ENCODE measurements at places on chromosomes 5 and 9.
A peak's percentile ranks its signal among the peaks of the same experiment; 100 is the strongest.

DNA sequence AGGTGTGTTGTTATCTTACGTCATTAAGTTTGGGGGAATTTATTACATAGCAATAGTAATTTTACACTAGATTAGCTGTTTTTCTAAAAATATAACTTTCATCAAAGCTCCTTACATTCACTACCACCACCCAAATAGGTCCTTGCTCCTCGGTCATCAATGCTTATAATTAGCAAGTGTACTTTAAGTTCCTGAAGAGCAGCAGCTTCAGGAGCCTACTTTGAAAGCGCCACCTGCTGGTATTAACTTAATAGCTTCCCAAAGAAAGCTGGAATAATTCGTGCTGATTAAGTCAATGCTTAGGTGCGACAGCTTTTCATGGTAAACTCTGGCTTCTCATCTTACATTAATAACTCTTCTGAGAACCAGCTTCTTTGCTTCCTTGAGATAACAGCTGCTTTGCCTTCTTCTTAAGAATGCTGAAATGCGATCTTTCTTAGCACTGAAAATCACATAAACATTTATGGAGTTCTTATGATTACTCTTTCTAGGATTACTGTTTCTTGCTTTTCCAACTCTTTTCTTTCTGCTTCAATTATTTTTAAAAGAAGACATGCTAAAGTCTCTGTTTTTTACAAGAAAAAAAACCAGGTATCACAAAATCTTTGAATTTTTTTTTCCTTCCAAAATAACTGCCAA is 10.0 kb upstream of the C5 start:
- H3K4me3 ChIP-seq = no peak overlapping the region
- DNase-seq = peak; percentile 73
- no peaks in the 10 kb centered on the region for H3K4me1 ChIP-seq
- H3K27ac ChIP-seq = no peak overlapping the region
- no peaks in the 10 kb centered on the region for H3K27me3 ChIP-seq
- H3K36me3 ChIP-seq = no peaks in the 10 kb centered on the region

DNA sequence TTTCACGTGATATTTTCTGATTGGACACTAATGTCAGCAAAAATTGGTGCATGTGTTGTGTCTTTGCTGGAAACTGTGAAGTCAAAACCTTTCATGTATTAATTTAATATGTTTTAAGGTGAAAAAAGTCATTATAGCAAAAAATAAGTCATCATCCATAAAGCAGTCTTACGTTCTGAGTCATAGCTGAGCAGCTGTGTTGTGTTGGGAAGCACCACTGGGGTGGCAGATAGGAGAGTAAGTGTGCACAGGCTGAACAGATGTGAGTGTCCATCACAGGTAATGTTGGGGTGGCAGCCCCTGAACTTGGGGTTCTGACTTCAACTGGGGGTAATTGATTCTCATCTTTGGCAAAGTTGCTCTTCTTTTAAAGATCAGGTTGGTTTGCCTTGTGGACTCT is 156.8 kb downstream of the NXNL2 start:
- no peak overlapping the region for H3K27ac ChIP-seq
- H3K36me3 ChIP-seq = no peaks in the 10 kb centered on the region
- H3K27me3 ChIP-seq = no peaks in the 10 kb centered on the region
- H3K4me3 ChIP-seq = no peak overlapping the region
- H3K4me1 ChIP-seq = no peaks in the 10 kb centered on the region

GRCh38 chr9:69168709-69169217 is 5.3 kb upstream of the TJP2 start:
- H3K4me3 ChIP-seq = no peak overlapping the region
- peak; percentile 59 for DNase-seq
- no peak overlapping the region for H3K27ac ChIP-seq
- peaks cover 4% of the 10 kb centered on the region for H3K4me1 ChIP-seq

- DNase-seq = no peak
- no peaks in the 10 kb centered on the region for H3K27me3 ChIP-seq
- no peaks in the 10 kb centered on the region for H3K36me3 ChIP-seq
- no peak overlapping the region for H3K4me3 ChIP-seq
- no peak overlapping the region for H3K27ac ChIP-seq
These were observed 149.7 kb upstream of the TUT7 start for GRCh38 chr9:86503942-86504341.

DNA sequence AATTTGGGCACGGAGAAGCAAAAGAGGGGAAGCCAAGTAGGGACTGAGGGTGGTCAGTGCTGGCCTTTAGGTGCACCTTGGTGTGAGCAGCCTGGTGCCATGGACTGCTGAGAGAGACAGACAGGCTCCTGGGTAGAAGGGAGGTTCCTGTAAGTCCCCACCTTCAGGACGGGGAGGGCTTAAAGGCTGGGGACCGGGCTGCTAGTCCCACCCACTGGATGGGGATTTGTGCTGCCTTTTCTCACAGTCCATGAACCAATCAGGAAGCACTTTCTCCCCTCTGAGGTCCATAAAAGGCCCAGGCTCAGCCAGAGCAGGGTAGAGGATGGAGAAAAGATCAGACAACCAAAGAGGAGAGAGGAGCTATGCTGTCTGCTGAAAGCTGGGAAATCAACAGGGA is 15.2 kb downstream of the CDC25C start:
- H3K4me3 ChIP-seq = no peak overlapping the region
- no peak for DNase-seq
- no peaks in the 10 kb centered on the region for H3K36me3 ChIP-seq
- H3K27ac ChIP-seq = no peak overlapping the region
- no peaks in the 10 kb centered on the region for H3K27me3 ChIP-seq

DNA sequence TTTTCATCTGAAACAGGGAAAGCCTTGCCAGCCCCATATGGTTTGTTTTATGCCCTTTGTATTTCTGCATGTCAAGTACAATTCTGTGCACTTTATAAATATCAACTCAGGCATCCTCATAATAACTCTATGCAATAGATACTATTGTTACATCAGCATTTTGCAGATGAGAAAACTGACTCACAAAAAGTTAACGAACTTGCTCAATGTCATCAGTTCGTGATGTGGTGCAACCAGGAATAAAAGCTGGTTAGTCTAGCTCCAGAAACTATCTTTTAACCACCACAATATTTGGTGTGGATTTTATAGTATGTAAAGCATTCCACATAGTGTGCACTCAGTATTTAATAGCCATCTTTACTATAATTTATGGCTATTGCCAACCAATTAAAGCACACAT is 134.9 kb downstream of the MRPS30 start:
- no peaks in the 10 kb centered on the region for H3K36me3 ChIP-seq
- no peak for DNase-seq
- no peaks in the 10 kb centered on the region for H3K4me1 ChIP-seq
- H3K27me3 ChIP-seq = no peaks in the 10 kb centered on the region
- no peak overlapping the region for H3K27ac ChIP-seq
- H3K4me3 ChIP-seq = no peak overlapping the region

DNA sequence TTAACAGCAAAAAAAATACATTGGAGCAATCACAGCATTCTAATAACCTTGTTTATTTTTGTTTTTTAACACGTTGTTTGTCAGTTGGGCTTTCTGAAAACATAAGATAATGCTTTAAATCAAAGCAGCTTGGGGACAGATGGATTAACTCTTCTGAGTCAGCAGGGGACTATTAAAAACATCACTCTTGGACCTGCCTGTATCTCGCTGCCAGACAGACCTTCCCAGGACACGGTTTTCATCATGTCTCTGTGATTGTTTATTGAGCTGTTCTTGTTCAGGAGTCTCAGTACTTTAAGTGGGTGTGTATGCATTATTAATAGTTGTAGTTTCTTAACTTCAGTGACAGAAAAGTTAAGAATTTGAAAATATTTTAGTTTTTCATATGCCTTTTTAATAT is 173.2 kb downstream of the SH3GL2 start:
- H3K4me1 ChIP-seq = no peaks in the 10 kb centered on the region
- DNase-seq = no peak
- H3K4me3 ChIP-seq = no peak overlapping the region
- H3K27me3 ChIP-seq = no peaks in the 10 kb centered on the region
- H3K36me3 ChIP-seq = no peaks in the 10 kb centered on the region

DNA sequence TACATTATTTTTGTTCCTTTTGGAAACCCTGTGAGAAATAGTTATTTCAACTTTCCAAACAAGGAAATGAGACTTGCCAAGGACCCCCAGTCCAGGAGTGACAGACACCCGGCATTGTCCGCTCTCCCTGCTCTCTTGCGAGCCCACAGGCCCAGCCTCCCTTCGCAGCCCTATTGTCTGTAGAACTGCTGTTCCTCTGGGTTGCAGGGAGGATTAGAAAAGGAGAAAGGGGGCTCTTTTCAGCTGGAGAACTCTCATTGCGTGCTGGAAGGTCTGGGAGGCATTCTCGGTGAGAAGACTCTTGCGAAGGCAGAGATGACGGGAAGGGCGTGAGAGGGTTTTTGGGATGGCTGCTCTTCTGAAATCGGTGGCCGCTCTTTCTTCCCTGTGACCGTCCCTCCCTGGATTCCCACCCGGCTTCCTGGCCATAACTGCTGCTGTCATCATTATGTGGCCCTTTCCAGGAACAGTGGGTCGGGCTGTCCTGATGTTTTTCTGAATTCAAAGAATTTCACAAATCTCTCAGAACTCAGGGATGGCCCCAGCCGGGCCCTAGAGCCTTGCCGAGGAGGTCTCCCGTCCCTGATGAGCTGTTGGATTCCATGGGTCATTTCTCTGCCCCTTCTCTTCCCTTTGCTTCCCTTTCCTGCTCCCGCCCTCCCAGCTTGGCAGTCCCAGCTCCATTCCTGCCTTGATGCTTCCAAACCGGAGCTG is 29.8 kb downstream of the STC2 start:
- no peak overlapping the region for H3K27ac ChIP-seq
- H3K36me3 ChIP-seq = no peaks in the 10 kb centered on the region
- no peak for DNase-seq
- no peaks in the 10 kb centered on the region for H3K4me1 ChIP-seq

- H3K27me3 ChIP-seq = no peaks in the 10 kb centered on the region
- no peak overlapping the region for H3K27ac ChIP-seq
- H3K4me1 ChIP-seq = no peaks in the 10 kb centered on the region
- H3K4me3 ChIP-seq = no peak overlapping the region
- no peak for DNase-seq
- H3K36me3 ChIP-seq = no peaks in the 10 kb centered on the region
These were observed 7.6 kb upstream of the F2RL1 start for GRCh38 chr5:76811214-76811613.

DNA sequence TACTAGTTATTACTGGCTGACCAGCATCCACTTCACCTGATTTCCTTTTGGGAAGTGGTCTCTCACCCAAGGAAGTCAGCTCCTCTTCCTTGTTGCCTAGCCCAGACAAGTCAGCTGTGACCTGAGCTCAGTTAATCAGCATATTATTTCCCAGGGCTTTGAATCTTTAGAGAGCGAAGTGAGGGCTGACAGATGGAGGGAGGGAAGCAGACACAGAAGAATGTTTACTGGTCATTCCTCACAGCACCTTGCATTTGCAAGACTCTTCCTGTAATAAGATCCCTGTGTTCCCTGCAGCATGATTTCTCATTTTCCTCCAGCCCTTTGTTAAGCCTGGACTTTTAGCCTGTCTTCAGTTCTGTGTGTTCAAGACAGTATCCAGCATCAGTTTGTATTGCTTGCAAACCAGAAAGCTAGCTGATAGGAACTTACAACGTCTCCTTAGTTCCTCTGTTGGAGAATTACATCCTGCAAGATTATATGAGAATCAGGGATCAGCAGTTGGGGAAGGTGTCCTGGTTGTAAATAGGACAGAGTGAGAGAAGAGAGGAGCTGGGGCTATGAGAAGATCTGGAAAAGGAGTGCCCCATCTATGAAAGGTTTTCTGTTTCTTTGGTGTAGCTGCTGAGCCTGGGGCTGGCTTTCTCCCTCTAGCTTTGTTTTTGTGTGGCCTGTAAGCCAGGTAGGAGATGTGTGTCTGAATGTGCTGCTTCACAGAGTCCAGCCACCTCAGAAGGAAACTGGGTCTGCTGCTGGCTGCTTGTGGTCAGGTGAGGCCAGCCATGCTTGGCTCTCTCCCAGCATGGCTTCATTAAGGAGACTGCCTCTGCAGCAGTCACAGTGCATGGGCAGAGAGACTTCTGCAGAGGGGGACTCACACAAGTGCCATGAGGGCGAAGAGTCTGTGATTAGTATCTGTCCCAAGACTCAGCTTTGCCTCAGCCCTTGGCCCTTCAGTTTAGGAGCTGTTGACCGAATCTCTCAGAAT is 50.3 kb downstream of the MAN2A1 start:
- H3K36me3 ChIP-seq = peaks cover 8% of the 10 kb centered on the region
- H3K27ac ChIP-seq = no peak overlapping the region

- H3K27me3 ChIP-seq = peaks cover 10% of the 10 kb centered on the region
- H3K27ac ChIP-seq = no peak overlapping the region
- peak; percentile 64 for DNase-seq
- H3K36me3 ChIP-seq = peaks cover 3% of the 10 kb centered on the region
- peak overlapping the region; percentile 35 for H3K4me3 ChIP-seq
- H3K4me1 ChIP-seq = no peaks in the 10 kb centered on the region
These were observed 423 bp upstream of the ABCA2 start for GRCh38 chr9:137028263-137029057.

- peaks cover 64% of the 10 kb centered on the region for H3K36me3 ChIP-seq
- H3K4me1 ChIP-seq = no peaks in the 10 kb centered on the region
- no peak overlapping the region for H3K4me3 ChIP-seq
- no peaks in the 10 kb centered on the region for H3K27me3 ChIP-seq
- DNase-seq = no peak
These were observed 57.3 kb upstream of the CACNA1B start for GRCh38 chr9:137820161-137820855.

DNA sequence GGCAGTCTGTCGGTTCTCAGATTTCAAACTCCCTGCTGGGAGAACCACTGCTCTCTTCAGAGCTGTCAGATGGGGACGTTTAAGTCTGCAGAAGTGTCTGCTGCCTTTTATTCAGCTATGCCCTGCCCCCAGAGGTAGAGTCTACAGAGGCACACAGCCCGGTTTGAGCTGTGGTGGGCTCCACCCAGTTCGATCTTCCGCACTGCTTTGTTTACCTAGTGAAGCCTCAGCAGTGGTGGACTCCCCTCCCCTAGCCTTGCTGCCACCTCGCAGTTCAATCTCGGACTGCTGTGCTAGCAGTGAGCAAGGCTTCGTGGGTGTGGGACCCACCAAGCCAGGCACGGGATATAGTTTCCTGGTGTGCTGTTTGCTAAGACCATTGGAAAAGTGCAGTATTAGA is 8.0 kb downstream of the SLC27A6 start:
- no peaks in the 10 kb centered on the region for H3K27me3 ChIP-seq
- H3K27ac ChIP-seq = no peak overlapping the region
- no peak for DNase-seq
- H3K4me1 ChIP-seq = no peaks in the 10 kb centered on the region
- no peak overlapping the region for H3K4me3 ChIP-seq

GRCh38 chr5:10913841-10914240 is 152.8 kb upstream of the DAP start:
- no peaks in the 10 kb centered on the region for H3K36me3 ChIP-seq
- peak; percentile 4 for DNase-seq
- no peaks in the 10 kb centered on the region for H3K27me3 ChIP-seq
- no peak overlapping the region for H3K27ac ChIP-seq
- no peak overlapping the region for H3K4me3 ChIP-seq

- H3K27ac ChIP-seq = peak overlapping the region; percentile 2
- no peak overlapping the region for H3K4me3 ChIP-seq
- H3K36me3 ChIP-seq = no peaks in the 10 kb centered on the region
- H3K4me1 ChIP-seq = no peaks in the 10 kb centered on the region
These were observed 46.7 kb downstream of the MEF2C start for GRCh38 chr5:88836195-88836838.

DNA sequence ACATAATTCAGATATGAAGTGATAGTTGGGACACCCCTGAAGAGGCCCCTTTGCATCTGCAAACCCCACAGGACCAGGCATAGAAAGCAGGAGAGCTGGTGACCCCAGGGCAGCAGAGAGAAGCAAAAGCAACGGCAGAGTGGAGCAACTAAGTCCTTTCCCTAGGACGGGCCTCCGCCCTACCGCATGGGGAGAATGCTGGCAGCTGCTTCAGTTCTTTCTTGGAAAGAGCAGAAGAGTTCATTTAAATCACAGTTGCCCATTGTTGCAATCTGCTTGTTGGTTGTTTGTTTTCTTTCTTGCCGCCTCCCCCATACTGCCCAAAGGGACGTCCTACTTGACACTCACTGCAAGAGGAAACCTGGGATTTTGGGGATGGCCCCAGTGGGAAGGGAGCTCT is 126.2 kb downstream of the ADAMTS16 start:
- H3K27ac ChIP-seq = no peak overlapping the region
- no peaks in the 10 kb centered on the region for H3K4me1 ChIP-seq
- no peak for DNase-seq
- no peaks in the 10 kb centered on the region for H3K27me3 ChIP-seq
